Daoy (cell line): ENCODE measurements at places on chromosomes 2 and 18. TPM values are rescaled to one million over a fixed set of nuclear protein-coding genes. Genes with fewer than 3 reads are reported as not detected.

Gene SLC19A3
- total RNA-seq = 0.63 and 1.2 TPM in 2 replicates

Gene FAM237A
- total RNA-seq = not detected in 2 replicates

Gene SERPINB10
- total RNA-seq = 1.5 and 9.9 TPM in 2 replicates

Gene IGFBP2
- 14.9 and 17.2 TPM in 2 replicates for total RNA-seq

Gene CTAGE1
- not detected in 2 replicates for total RNA-seq

Gene ASIC4
- total RNA-seq = 0.42 TPM in 1 of 2 replicates, not detected in the other

Gene MYCN
- total RNA-seq = 0.23 and 0.36 TPM in 2 replicates

Gene RTP5
- not detected in 2 replicates for total RNA-seq

Gene ARHGAP28
- 3.6 and 25.5 TPM in 2 replicates for total RNA-seq

Gene STK16
- total RNA-seq = 5.4 and 8.9 TPM in 2 replicates

Gene ATP6V1B1
- total RNA-seq = 0.40 TPM in 1 of 2 replicates, not detected in the other

Gene RND3
- total RNA-seq = 75.7 and 82.3 TPM in 2 replicates

Gene ZSWIM2
- not detected in 2 replicates for total RNA-seq

Gene NAT8
- not detected in 2 replicates for total RNA-seq

Gene C2orf66
- not detected in 2 replicates for total RNA-seq

Gene REG3A
- total RNA-seq = not detected in 2 replicates

Gene CD207
- not detected in 2 replicates for total RNA-seq

Gene OBSL1
- 45.3 and 58.2 TPM in 2 replicates for total RNA-seq

Gene RGPD3
- total RNA-seq = 0.06 and 0.80 TPM in 2 replicates

Gene CNTNAP5
- not detected in 2 replicates for total RNA-seq
